ENCODE measurements at places on chromosomes 6 and 20.

GRCh38 chr20:39993742-39994141 lies 695.3 kb downstream of the MAFB start:
- no peak for DNase-seq

DNA sequence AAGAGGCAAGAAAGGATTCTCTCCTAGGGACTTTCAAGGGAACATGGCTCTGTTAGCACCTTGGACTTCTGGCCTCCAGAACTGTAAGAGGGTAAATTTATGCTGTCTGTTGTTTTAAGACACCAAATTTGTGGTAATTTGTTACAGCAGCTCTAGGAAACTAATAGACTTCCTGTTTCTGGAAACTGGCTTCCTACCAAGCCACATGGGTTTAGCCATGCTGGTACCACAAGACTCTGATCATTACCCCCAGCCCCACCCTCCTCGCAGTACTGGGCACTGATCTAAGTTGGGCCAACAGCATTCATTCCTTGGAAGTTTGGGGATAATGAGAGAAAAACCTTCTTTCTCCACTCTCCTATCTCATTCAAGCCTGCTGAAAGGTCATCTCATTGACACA lies 109.5 kb upstream of the SMLR1 start:
- no peak for DNase-seq

GRCh38 chr20:37988306-37988954 lies 44.8 kb downstream of the TTI1 start:
- DNase-seq: no peak

DNA sequence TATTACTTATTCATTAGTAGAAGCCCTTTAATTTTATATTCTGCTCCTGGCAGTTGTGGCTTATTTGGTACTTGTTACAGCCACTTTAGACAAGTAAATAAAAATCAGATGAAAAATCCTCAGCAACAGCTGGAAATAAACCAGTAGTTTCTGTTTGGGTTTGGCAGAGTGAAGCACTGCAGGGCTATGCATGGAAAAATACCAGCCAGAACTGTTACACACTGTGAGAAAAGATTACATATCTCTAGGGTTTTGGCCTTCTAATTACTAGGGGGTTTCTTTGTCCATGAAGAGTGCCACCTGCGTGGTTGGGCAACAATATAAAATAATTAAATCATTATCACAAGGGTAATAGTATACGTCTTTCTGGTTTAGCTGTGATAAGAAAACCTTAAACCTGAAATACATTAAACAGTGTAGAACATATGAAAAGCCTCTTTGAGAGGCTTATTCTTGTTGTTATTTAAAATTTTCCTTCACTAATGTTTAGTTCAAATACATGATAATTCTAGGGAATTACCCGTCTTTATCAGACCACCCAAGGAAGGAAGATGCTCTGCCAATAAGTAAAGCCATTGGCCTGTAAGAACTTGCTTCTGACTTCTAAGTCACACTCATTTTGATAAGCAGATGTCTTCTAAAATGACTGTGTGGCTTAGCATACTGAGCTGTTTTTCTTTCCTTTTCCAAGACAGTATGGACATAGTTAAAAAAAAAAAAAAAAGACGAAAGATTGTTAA lies 320.0 kb upstream of the FLRT3 start:
- no peak for DNase-seq

DNA sequence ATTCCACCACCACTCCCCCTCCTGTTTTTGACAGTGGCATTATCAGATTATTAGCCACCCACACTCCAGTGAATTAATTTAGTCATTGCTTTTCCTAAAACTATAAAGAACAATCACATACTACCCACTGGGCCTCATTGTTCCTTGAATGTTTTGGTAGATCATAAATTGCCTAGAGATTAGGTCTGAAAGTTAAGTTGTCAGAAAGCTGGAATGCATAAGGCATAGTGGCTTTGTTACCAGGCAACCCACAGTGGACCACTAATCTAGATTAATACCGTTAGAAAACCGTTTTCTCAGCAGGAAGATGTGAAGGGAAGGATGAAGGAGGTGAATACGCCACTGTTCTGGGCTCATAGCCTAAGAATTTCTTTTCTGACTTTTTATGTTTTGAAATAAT lies 75.6 kb downstream of the SAMD3 start:
- DNase-seq: no peak

GRCh38 chr6:1832844-1833787 lies 223.4 kb downstream of the FOXC1 start:
- DNase-seq: no peak

GRCh38 chr20:53865901-53866793 lies 204.2 kb downstream of the BCAS1 start:
- DNase-seq: no peak

DNA sequence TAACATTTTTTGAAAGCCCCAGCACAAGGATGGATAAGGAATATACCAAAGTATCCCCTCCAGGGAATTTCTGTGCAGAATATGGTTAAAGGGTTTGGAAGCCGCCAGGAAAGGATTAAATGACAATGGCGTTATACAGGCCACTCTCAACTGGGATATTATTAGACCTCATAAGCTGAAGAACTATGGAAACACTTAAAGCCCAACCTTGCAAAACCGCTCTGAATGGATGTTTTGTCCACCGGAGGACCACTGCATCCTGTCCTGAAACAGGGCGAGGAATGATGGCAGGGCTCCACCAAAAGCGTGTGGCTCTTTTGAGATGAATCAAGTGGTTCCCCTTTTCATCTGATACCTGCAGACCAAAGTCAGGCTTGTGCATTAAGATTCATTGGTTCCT lies 32.4 kb downstream of the NFATC2 start:
- DNase-seq: no peak

GRCh38 chr20:3766422-3767109 lies 987 bp downstream of the ADISSP start:
- DNase-seq: no peak

DNA sequence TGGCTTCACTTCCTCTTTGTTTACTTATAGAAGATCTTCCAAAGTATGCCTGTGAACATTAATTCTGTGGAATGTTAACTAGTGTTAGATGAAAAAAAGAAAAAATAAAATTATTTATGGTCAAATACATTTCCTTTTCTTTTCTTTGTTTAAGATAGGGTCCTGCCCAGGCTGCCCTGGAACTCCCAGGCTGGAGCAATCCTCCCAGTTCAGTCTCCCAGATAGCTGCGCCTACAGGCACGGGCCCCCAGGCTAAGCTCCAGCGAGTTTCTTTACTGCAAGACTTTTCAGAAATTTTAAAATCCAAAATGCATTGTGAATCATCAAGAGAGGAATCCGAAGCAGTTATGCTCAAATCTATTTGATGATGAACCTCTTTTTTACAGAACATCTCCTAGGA lies 39.3 kb upstream of the IL20RA start:
- DNase-seq: no peak

GRCh38 chr6:159753081-159753872 lies 8.6 kb upstream of the ACAT2 start:
- DNase-seq: no peak

DNA sequence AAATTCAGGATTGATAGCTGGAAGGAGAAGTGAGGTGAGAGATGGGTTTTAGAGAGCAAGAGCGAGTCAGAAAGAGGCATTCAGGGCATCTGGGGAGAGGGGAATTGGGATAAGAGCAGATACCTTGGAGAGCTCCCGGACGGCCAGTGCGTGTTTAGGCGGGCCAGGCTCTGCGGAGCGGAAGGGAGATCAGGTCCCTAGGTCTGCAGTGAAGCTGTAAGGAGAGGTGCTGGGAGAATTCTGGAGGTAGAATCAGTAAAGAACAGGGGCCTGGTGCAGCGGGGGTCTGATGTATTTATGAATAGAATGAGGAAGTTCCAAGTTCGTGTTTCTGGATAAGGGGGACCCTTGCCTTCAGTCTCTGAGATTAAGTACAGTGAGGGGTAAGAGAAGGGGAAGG lies 47.4 kb upstream of the FAM83D start:
- DNase-seq: no peak

DNA sequence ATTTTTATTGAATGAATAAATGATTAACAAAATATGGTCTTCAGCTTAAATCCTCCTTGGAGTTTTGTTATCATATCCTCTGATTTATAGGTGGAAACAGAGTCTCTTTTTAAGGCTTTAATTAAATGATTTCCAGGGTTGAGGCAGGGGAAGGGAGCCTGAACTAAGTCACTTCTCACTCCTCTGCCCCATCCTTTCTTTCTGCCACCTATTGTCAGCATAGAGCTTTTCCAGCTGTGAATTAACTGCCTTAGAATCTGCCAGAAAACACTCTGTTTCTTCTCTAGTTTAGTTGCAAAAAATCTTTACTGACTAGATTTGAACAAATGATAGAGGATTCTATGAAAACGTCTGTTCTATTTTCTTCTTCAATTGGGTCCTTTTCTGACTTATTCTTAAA lies 9.8 kb downstream of the OGFRL1 start:
- no peak for DNase-seq

DNA sequence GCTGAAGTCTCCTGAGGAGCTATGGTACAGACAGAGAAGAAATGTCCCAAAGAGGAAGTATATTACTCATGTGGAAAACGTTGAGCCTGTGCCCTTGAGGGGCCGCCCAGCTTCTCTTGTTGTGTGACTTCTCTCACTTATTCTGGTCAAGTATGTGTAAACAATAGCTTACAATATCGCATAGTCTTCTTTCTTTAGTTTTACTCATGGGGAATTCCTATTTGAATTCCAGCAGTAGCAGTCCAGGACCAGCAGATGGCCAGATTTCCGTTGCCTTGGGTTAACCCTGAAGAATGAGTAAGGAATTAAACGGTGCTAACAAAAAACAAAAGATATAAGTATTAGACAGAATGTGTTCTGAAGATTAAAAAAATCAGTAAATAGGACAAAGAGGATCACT lies 522.0 kb upstream of the GJE1 start:
- DNase-seq: no peak

GRCh38 chr6:32852844-32853540 lies 512 bp downstream of the TAP1 start:
- DNase-seq: peak; percentile 81

- no peak for DNase-seq
Observed at GRCh38 chr6:79150733-79151132, 72.7 kb upstream of the PHIP start.

- DNase-seq: no peak
Observed at GRCh38 chr6:163133017-163133416, 281.5 kb upstream of the QKI start.

DNA sequence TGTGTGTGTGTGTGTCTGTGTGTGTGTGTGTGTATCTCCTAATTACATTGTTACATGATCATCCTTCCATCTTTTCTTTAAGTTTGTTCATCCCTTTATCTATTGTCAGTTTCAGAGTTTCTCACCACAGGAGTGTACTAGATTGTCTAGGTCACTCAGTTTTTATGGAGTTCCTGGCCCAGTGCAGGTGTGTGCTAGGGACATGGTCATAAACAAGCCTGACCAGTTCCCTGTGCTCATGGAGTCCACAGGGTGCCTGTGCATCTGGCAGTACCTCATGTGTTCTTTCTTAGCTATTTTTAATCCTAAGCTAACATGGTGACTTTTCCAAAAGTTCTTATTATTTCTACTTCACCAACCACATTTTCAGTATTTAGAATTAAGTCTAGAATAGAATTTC lies 43.9 kb downstream of the PHACTR2 start:
- DNase-seq: no peak
